WTC11 (cell line): ENCODE measurements at places on chromosomes 5 and 9.

DNA sequence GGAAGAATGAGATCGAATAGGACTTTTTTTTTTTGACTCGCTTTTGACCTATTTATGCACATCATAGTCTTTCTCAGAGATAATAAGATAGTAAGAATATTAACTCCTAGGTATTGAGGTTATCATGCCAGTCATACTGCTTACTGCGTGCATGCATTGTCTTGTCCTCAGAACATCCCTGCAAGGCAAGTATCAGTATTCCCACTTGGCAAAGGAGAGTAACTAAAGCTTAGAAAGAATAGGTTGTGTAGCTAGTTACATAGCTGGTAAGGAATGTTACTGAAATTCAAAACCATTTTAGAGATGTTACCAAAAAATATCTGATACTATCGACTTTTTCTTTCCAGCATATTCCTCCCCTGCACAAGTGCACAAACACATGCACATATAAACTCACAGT, 296.1 kb upstream of the CLINT1 start:
- H3K4me3 ChIP-seq: no peak overlapping the region
- H3K27me3 ChIP-seq: no peaks in the 10 kb centered on the region

DNA sequence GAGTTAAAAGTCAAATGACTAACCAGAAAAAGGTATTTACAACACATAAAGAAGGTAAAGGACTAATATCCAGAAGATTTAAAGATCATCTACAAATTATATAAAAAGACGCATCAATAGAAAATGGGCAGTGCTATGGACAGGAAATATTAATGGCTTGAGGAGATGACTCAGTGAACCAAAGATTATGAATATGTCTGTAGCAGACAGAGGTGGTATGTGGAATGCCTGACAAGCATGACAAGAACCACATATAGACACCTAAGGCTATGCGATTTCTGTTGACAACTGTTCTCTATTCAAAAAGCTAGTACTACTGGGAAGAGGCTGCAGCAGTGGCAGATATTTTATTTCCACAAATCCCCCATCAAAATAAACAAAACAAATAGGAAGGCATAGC, 177.0 kb upstream of the SH3GL2 start:
- no peaks in the 10 kb centered on the region for H3K36me3 ChIP-seq
- no peak overlapping the region for H3K27ac ChIP-seq
- no peak overlapping the region for H3K4me3 ChIP-seq
- DNase-seq: no peak
- no peaks in the 10 kb centered on the region for H3K27me3 ChIP-seq

GRCh38 chr5:94870511-94871183, 252.2 kb downstream of the SLF1 start:
- no peaks in the 10 kb centered on the region for H3K27me3 ChIP-seq
- peak; percentile 15 for DNase-seq
- no peak overlapping the region for H3K4me3 ChIP-seq
- H3K27ac ChIP-seq: peak overlapping the region; percentile 82
- peaks cover 48% of the 10 kb centered on the region for H3K4me1 ChIP-seq
- H3K36me3 ChIP-seq: no peaks in the 10 kb centered on the region

DNA sequence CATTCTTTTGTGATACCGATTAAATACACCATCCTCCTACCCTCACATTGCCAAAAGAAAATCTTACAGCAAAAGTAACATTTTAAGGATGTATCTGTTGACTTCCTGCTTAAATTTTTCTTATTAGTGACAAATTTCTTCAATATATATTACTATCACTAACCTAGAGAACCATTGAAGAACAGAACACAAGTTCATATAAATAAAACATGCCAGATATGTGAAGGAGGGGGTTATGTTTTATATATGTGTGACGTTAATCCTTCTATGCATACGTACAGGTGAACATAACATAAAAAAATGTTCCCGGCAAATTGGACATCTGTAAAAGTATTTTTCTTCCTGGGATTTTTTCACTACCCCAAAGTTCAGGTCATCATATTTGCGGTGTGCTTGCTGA, at the start of gene OR13F1:
Gene OR13F1 (plus strand): TSS at position 301 of the 400 bp plus-strand sequence. CDS start 0 bp downstream, at position 301.
- no peaks in the 10 kb centered on the region for H3K36me3 ChIP-seq
- H3K27ac ChIP-seq: no peak within 1 kb of the TSS
- H3K4me3 ChIP-seq: no peak within 1 kb of the TSS
- no peak for DNase-seq
- no peaks in the 10 kb centered on the region for H3K4me1 ChIP-seq

- no peaks in the 10 kb centered on the region for H3K4me1 ChIP-seq
- H3K4me3 ChIP-seq: no peak overlapping the region
- no peak for DNase-seq
Measured at GRCh38 chr5:81633471-81633870, 117.4 kb downstream of the SSBP2 start.

DNA sequence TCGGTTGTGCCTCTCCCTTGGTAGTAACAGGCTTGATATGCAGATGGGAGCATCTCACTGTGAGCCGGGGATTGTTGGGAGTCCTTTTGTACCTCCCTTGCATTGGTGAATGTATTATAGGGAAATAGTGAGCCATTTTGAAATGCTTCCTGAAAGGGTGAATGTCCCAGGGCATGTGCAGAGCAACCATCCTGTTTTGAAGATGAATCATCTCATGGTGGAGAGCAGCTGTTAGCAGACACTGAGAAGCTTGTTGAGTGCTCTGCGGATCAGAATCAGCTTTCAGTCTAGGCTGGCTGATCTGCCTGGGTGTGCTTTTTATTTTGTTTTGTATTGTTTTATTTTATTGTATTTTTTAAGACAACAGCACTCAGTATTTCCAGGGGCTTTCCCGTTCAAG, 29.7 kb downstream of the SLC36A1 start:
- no peaks in the 10 kb centered on the region for H3K27me3 ChIP-seq
- H3K4me1 ChIP-seq: peaks cover 19% of the 10 kb centered on the region
- H3K4me3 ChIP-seq: no peak overlapping the region
- DNase-seq: no peak

DNA sequence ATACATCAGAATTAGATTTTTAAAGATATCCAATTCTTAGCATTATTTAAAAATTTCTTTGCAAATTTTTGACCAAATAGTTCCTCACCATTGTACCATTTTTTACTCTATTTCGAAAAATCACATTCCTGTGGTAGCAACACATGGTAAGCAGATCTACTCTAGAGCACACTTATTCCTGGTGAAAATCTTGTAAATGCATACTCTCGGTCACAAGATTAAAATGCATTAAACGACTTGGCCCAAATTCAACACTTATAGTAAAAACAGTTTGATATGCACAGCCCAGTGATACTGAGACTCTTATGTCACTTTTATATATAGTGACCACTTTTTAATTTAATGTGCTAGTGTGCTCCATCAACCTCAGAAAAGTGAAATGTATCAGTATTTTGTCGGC, 208.8 kb upstream of the TARS1 start:
- no peak overlapping the region for H3K27ac ChIP-seq
- DNase-seq: no peak
- H3K4me3 ChIP-seq: no peak overlapping the region
- H3K4me1 ChIP-seq: peaks cover 10% of the 10 kb centered on the region
- H3K36me3 ChIP-seq: no peaks in the 10 kb centered on the region

GRCh38 chr5:102638316-102638715, 116.8 kb upstream of the PAM start:
- H3K27me3 ChIP-seq: no peaks in the 10 kb centered on the region
- H3K36me3 ChIP-seq: peaks cover 15% of the 10 kb centered on the region
- H3K27ac ChIP-seq: no peak overlapping the region
- no peak for DNase-seq
- no peaks in the 10 kb centered on the region for H3K4me1 ChIP-seq

GRCh38 chr5:79536193-79536906, 22.4 kb upstream of the HOMER1 start:
- no peak for DNase-seq
- H3K36me3 ChIP-seq: no peaks in the 10 kb centered on the region
- H3K4me1 ChIP-seq: no peaks in the 10 kb centered on the region
- H3K27ac ChIP-seq: no peak overlapping the region
- H3K4me3 ChIP-seq: no peak overlapping the region
- H3K27me3 ChIP-seq: no peaks in the 10 kb centered on the region

DNA sequence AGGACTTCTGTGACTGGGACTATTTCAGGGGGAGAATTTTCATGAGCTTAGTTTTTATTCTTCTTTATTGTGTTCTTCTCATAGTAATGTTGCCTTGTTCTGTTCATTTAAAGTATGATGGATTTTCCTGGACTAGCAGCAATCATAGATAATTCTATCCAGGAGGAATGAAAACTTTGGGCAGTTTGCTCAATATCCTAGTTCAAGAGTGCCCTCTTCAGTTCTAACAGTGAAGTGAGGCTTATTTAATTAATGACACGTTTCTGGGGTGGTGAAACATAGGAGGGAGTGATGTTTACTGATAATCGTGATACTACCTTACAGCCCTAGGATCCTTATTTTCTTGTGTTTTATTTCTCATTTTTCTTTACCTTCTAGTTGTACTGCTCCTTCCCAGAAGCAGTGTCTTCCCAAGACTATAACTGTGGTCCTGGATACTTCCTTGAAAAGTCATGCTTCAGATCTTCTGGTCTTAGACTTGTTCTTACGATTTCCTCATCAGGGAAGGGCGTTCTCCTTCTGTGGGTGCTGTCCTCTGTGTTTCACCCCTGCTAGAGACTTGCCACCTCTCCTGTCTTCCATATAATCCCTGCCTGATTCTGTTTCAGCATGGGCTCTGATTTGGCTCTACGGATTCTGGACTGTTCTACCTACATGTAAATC, 57.4 kb downstream of the CFAP95 start:
- peak overlapping the region; percentile 29; the same call in 1 of the 2 replicates for H3K27ac ChIP-seq
- H3K4me1 ChIP-seq: peaks cover 41% of the 10 kb centered on the region
- no peak overlapping the region for H3K4me3 ChIP-seq

GRCh38 chr9:21681641-21682040, 120.8 kb upstream of the MTAP start:
- no peaks in the 10 kb centered on the region for H3K36me3 ChIP-seq
- 0 out of 2 replicates have a peak, but pooled peaks cover 5% of the 10 kb centered on the region for H3K4me1 ChIP-seq
- no peak overlapping the region for H3K27ac ChIP-seq

DNA sequence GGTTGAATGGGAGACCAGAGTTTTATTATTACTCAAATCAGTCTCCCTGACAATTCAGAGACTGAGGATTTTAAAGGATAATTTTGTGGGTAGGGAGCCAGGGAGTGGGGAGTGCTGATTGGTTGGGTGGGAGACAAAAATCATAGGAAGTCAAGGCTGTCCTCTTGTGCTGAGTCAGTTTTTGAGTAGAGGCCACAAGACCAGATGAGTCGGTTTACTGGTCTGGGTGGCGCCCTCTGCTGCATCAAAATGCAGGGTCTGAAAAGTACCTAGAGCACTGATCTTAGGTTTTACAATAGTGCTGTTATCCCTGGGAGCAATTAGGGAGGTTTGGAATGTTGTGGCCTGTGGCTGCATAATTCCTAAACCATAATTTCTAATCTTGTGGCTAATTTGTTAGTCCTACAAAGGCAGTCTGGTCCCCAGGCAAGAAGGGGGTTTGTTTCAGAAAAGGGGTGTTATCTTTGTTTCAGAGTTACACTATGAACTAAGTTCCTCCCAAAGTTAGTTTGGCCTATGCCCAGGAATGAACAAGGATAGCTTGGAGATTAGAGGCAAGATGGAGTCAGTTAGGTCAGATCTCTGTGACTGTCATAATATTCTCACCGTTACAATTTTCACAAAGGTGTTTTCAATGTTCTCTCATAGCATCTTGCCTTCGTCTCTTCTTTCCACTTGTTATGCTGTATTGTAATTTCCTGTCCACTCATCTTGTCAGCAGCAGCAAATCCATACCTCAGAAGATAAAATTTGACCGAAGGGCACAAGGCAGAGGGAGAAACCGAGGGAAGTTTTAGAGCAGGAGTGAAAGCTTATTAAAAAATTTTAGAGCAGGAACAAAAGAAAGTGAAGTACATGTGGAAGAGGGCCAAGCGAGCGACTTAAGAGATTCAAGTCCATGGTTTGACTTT, 59.2 kb upstream of the CLINT1 start:
- peak; percentile 76 for DNase-seq
- no peak overlapping the region for H3K27ac ChIP-seq
- H3K36me3 ChIP-seq: no peaks in the 10 kb centered on the region
- H3K27me3 ChIP-seq: no peaks in the 10 kb centered on the region
- H3K4me3 ChIP-seq: no peak overlapping the region

- no peak overlapping the region for H3K4me3 ChIP-seq
- H3K27me3 ChIP-seq: no peaks in the 10 kb centered on the region
- H3K27ac ChIP-seq: no peak overlapping the region
- H3K4me1 ChIP-seq: peaks cover 3% of the 10 kb centered on the region
- no peak for DNase-seq
Measured at GRCh38 chr5:57004800-57005199, 52.9 kb upstream of the MIER3 start.

DNA sequence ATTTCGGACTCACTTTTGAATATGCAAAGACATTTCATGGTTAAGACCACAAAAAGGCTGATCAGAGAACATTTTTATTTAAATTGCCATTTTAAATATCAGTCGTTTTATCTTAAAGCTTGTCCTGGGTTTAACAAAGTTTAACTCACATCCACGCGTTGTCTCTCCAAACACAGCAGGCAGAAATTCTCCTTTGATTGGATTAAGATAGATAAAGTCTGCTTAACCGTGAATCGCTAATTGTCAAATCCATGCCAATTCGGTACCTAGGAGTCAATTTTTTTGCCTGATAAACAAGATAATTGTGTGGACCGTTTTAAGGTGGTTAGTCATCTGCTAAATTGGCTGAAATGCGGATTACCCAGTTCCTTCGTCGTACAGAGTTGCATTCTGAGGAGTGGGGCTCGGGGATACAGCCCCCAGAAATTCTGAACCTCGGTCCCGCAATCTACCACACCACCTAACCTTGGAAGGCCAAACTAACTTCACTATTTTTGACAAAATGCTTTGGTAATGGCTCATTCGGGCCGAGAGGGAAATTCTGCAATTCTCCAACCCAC, 665 bp upstream of the BTF3 start:
- DNase-seq: no peak
- peaks cover 50% of the 10 kb centered on the region for H3K4me1 ChIP-seq
- peak overlapping the region; percentile 91 for H3K4me3 ChIP-seq
- H3K36me3 ChIP-seq: peaks cover 33% of the 10 kb centered on the region

DNA sequence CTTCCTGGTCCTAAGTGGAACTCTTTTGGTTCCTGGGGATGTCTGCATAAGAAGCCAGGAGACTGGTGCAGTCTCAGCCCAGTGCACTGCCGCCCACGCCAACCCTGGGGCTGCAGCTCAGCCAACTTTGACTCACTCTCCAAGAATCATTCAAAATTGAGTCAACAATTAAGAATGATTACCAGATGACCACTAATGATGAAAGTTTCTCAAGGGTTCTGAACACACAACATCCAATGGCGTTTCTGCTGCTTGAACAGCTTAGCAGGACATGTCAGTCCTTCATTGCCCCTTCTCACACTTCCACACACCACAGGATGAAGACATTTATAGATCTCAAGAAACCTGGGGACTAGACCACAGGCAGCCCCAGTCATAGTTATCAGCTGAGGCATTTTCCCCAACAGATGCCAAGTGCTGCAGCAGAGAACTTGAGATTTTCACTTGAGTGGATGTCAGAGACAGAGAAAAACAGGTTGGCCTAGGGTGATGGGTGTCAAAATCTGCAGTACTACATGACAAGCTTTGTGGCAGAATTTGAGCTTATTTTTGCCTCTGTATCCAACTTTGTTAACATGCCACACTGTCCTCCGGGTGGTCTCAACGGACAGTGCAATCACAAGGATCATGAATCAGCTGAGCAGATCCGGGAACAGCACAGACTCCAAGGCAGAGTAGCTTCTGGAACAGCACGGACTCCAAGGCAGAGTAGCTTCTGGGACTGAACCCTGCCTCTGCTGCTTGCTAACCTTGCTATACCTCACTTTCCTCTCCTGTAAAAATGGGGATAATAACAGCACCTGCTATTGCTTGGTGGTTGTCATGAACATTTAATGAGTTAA, 356.1 kb downstream of the SPOCK1 start:
- no peak overlapping the region for H3K27ac ChIP-seq
- no peaks in the 10 kb centered on the region; the same call in 1 of the 2 replicates for H3K27me3 ChIP-seq
- DNase-seq: no peak
- H3K36me3 ChIP-seq: no peaks in the 10 kb centered on the region

- no peak for DNase-seq
- H3K4me3 ChIP-seq: no peak overlapping the region
- peaks cover 6% of the 10 kb centered on the region; the same call in 1 of the 2 replicates for H3K36me3 ChIP-seq
- H3K4me1 ChIP-seq: peaks cover 30% of the 10 kb centered on the region
Measured at GRCh38 chr5:61371474-61371873, 39.4 kb downstream of the ZSWIM6 start.
